ENCODE measurements at places on chromosomes 2 and 18.

- DNase-seq: no peak
Measured at GRCh38 chr2:128454980-128455720, 136.5 kb upstream of the HS6ST1 start.

- DNase-seq: no peak
Measured at GRCh38 chr2:224023188-224023587, 15.9 kb downstream of the SERPINE2 start.

DNA sequence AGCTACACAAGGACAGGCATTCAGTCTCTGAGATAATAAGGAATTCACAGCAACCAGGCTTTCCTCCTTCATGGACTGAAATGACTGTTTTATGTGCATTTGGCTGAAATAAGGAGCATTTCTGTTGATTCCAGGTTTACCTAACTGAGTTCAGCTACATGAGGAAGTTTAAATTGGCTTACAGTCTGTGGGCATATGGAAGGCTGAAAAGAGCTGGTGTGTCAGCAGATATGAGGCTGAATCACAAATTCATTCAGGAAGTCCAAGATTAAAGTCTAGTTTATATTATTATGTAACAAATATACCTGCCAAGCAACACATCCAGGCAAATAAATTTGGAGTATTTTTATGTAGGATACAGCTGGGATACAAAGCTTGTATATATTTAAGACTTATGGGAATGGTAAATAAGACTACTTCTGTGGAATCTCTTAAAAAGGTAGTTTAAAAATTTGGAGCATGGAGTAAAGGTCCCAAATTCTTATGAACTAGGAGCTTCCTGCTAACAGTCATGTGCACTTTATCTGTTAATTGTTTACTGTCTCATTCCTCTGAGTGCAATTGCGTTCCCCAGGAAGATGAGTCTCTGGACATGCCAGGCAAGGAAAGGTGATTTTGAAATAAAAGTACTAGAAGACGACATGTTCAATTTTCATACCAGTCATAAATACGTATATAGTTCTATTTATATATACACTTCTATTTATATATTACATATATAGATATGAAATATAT is 53.0 kb downstream of the ZC3H8 start:
- no peak for DNase-seq

DNA sequence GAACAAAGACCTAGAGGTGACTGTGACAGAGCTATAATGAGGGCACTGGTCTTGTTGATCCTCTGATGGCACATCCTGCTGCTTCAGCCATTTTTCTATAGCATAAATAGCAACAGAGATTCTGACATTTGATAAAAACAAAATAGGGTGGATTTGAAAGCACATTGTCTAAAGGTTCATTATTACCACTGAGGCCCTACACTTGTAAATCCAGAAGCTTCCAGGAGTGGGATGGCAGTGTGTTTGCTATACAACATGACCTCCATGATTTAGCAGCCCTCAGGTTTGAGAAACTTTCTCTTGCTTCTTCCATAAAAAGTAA is 93.2 kb upstream of the CD302 start:
- no peak for DNase-seq

DNA sequence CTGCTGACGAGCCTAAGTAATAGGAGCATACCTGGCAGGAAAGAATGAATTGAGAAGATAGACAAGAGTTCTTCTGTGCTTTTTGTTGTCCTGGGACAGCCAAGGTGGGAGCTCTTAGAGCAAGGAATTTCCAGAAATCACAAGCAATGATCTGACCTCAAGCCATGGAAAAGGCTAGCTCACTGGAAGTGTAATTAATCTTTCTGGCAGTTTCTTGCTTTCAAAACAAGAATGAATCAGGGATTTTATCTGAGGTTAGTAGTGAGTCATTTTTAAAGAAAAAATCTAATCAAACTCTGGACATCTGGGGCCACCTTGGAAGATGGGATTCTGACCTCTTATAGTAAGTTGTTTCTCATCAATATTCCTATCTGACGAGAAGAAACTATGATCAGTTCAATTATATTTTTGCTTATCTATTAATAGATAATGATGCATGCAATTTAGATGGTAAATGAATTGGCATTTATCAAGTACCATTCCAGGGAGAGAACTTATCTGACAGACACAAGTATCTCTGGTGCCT is 98.0 kb downstream of the ADCYAP1 start:
- DNase-seq: no peak

GRCh38 chr2:136787970-136788369 is 22.6 kb downstream of the THSD7B start:
- DNase-seq: no peak

DNA sequence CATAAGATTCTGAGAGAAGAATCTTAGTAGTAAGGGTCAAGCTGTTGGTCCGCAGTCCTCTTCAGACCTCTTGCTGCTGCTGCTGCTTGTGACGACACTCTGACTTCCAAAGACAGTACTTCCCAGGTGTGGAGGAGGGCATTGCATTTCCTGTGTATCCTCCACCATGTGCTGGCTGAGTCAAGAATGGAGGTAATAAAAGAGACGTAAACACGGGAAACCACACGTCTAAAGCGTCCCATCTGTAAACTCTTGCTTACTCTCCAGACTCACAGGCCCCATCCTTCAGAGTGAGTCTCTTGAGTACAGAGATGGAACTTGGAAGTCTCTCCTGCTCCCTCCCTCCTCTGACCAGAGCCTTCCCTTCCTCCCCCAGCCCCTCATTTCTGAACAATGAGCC is 25.6 kb downstream of the KLHL29 start:
- DNase-seq: no peak

- DNase-seq: no peak
Measured at GRCh38 chr18:25825979-25826776, 264.2 kb downstream of the SS18 start.

DNA sequence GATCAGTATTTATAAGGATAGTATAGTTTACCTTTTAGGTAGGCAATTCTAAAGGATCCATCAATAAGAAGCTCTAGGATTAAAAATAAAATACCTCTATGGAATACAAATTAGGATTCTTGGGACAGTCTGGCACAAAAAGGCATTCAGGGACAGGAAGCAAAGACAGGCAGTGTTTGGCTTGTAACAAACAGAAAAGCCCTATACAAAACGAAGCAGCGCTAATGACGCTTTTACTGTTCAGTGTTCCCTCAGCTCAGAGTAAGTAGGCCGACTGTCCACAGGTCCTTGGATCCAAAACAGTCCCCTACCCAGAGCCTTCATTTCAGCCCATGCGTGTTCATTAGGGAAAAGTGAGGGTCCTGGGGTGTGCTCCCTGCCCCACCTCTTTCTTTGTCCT is 236.3 kb downstream of the AGPS start:
- DNase-seq: no peak

DNA sequence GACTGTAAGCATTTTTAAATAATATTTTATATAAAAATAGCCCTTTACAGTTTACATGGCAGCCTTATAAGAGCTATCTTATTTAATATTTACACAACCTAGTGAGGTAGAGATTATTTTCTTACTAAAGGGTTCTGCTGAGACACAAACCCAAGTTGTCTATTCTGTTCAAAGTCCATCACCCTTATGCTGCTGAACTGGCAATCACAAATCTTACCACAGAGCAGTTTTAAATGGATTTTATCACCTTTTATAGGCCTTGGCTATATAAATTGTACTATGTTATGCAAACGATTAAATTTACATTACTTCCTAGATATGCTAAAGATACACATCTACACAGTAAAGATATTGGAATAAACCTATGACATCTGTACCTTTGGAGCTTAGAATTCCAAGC is 40.7 kb downstream of the RBM45 start:
- no peak for DNase-seq

- no peak for DNase-seq
Measured at GRCh38 chr2:23590241-23590869, 205.4 kb downstream of the KLHL29 start.

GRCh38 chr2:28927878-28928277 is 33.4 kb downstream of the WDR43 start:
- DNase-seq: no peak

DNA sequence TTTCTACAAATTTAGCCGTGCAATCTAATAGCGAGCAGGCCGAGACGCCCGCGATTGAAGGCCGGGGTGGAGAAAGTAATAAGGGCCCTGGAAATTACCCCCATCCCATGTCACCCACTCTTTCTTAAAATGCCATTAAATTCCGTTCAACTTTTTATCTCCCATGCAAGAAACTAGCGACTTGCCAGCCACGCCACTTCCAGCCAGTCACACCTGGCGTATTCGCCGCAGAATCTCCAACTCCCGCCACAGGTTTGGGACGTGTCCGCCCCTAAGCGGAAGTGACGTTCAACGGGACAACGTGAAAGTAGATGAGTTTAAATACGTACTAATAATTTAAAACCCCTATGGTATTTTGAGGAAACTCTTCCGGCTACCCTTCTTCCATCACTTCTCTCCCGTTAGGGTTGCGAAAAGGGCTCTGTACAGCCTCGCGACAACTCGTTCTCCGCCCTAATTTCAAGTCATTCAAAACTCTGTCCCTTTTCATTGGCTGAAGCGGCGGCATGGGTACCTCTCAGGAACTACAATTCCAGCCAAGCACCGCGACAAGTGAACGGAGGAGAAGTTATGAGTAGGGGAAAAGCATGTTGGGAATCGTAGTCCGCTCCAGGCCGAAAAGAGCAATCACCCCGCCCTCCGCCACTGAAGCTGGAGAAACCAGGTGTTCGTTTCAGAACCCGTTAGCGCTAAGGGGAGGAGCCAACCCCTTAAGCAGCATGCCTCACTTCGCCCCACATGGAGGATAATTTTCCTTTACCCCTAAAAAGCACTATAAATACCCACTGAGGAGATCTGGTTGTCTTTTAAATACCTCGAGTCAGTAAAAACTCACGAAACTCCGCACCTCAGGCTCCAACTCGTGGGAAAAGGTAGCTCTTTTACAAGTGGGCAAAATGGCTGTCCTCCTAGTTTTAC is at the start of gene ZRANB3:
TSS of gene ZRANB3 (minus strand) at position 906 of the 918 bp plus-strand sequence.
- peak; percentile 87 for DNase-seq

DNA sequence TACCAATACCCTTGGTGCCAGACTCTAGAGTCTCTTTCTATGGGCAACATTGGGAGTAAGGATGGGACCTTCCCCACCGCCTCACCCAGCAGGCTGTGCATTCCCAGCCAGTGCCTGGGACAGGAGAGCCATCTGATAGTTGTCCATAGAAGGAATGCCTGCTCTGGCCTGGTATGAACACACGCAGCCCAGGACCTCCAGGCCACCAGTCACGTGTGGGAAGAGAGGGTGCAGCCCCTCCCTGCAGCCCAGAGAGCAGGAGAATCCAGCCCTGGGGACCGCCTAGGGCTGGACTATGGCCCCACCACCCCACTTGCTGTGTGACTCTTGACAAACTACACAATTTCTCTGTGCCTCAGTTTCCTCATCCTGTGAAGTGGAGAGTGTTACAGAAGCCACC is 52.5 kb upstream of the ID2 start:
- DNase-seq: no peak

- no peak for DNase-seq
Measured at GRCh38 chr2:68317971-68318913, 1.5 kb downstream of the CNRIP1 start.

- no peak for DNase-seq
Measured at GRCh38 chr2:139885921-139886498, 1105.8 kb upstream of the NXPH2 start.

- no peak for DNase-seq
Measured at GRCh38 chr2:226208726-226209125, 590.9 kb downstream of the IRS1 start.

GRCh38 chr2:236949089-236949905 is 136.4 kb upstream of the COPS8 start:
- no peak for DNase-seq

DNA sequence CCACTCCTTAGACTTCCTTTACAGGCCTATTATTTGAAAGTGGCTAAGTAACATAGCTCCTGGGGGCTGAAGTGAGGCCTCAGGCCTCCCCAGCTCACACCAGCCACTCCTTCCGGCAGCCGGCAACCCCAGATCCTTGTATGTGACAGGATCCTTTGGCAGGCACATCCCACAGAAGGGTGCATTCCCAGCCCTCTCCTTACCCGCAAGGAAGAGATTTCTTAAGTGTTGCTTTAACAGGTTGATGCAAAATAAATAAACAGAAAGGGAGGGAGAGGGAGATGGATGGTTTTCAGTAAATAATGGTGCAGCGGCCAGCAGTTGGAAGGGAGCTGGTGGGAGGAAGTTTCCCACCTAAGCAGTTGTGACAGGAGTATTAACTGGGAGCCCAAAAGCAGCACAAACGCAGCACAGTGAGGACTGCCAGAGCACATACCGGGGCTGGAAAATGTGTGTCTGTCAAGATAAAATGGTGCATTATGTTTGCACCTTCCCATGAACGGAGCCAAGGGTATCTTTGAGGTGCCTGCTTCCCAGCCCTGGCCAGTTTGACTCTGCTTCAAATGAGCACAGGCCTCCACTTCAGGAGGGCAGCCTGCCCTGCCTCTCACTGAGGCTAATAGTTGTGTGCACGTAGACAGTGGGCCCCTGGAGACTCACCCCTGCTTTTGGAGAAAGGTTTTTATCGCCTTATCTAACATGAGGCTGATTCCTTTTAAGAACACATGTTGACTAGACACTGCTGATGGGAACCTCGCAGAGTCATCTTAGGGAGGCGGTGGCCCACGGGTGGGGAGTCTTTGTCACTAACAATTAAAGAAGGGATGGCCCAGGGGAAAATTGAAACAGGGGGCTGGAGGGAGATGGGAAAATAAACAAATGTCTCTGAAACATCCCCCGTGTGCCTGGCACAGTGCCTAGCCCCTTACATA is 32.8 kb downstream of the NRP2 start:
- no peak for DNase-seq

GRCh38 chr2:238408615-238409340 is 17.9 kb upstream of the ASB1 start:
- no peak for DNase-seq

DNA sequence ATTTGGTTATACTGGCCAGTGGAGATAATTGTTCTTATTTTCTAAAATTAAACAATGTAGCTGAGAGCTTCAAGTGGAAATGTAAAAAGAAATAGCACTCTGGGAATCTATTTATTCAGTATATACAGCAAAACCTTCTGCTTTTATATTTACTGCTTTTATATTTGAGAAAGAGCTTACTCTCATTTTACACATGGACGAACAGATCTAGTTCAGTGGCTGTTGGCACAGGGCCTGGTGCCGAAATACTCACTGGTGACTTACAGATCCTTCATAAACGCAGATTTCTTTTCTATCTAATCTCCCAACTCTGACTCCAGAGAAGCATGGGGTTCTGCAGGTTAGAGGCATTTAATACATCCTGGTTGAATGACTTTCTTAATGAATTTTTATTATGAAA is 266.2 kb downstream of the ASXL3 start:
- DNase-seq: no peak

- peak; percentile 8 for DNase-seq
Measured at GRCh38 chr2:24972315-24972961, 683 bp upstream of the DNAJC27 start.

- DNase-seq: no peak
Measured at GRCh38 chr2:74551530-74551929, 2.2 kb downstream of the LOXL3 start.

- DNase-seq: no peak
Measured at GRCh38 chr2:155020246-155020645, 321.8 kb downstream of the KCNJ3 start.

DNA sequence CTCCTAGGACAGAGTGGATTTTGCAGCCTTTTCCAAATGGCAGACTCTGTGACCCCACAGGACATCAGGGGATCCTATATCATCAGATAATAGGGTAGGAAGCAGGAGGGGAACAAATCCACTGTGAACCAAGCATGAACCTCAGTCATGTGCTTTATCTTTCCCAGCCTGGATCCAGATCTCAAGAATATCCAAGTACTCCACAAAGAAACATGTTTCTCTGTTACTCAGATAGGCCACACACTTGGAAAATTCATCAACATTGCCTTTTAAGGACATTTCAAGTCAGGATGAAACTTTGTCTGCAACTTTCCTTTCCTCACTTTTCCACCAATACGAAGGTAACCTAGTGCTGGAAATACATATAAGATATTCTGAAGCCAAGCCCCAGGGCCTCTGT is 85.8 kb downstream of the RDH14 start:
- no peak for DNase-seq
